Hindlimb muscle (tissue), 1 donor: ENCODE measurements at places on chromosomes 1 and 21. TPM values are rescaled to one million over a fixed set of nuclear protein-coding genes. Genes with fewer than 3 reads are reported as not detected.

DNA sequence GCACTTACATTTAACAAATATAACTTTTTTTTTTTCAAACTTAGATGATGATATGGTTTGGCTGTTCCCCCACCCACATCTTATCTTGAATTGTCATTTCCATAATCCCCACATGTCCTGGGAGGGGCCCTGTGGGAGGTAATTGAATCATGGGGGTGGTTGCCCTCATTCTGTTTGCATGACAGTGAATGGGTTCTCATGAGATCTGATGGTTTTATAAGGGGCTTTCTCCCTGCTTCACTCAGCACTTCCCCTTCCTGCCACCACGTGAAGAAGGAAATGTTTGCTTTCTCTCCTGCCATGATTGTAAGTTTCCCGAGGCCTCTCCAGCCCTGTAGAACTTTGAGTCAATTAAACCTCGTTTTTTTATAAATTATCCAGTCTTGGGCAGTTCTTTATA lies 432.6 kb downstream of the AMY1C start:
- no peak for DNase-seq

The TMEM39B gene
- 15.8 TPM for polyA plus RNA-seq

The EPHA8 gene
- not detected for polyA plus RNA-seq

The TNNI3K gene
- polyA plus RNA-seq, result 1.6 TPM

The ADGRL4 gene
- 19.2 TPM for polyA plus RNA-seq

DNA sequence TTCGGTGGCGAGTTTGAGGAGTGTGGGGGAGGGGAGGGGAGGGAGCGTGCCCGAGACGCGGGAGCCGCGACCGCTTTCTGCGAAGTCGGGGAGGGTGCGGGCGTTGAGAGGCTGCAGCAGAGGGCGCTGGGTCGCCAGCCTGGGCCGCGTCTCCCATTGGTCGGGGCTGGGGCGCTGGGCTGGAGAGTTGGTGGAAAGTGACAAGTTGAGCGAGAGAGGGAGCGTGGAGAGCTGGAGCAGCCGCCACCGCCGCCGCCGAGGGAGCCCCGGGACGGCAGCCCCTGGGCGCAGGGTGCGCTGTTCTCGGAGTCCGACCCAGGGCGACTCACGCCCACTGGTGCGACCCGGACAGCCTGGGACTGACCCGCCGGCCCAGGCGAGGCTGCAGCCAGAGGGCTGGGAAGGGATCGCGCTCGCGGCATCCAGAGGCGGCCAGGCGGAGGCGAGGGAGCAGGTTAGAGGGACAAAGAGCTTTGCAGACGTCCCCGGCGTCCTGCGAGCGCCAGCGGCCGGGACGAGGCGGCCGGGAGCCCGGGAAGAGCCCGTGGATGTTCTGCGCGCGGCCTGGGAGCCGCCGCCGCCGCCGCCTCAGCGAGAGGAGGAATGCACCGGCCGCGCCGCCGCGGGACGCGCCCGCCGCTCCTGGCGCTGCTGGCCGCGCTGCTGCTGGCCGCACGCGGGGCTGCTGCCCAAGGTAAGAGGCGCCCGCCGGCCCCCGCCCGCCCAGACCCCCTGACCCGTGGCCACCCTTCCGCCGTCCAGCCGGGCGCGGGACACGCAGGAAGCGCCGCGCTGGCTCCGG lies at the start of gene ROR1:
Gene ROR1 (plus strand): TSS at position 203 of the 802 bp plus-strand sequence.
- peak; percentile 87 for DNase-seq

- no peak for DNase-seq
Measured at GRCh38 chr1:89620664-89621063, 12.3 kb upstream of the LRRC8C start.

The GGPS1 gene
- 36.8 TPM for polyA plus RNA-seq

The OLIG2 gene
- not detected for polyA plus RNA-seq

DNA sequence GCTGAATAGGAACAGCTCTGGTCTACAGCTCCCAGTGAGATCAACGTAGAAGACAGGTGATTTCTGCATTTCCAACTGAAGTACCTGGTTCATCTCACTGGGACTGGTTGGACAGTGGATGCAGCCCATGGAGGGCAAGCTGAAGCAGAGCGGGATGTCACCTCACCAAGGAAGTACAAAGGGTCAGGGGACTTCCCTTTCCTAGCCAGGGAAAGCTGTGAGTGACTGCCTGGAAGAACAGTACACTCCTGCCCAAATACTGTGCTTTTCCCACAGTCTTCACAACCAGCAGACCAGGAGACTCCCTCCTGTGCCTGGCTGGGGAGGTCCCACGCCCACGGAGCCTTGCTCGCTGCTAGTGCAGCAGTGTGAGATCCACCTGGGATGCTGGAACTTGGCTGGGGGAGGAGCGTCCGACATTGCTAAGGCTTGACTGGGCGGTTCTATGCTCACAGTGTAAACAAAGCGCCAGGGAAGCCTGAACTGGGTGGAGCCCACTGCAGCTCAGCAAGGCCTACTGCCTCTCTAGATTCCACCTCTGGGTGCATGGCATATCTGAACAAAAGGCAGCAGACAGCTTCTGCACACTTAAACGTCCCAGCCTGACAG lies 14.7 kb downstream of the CR1L start:
- DNase-seq, result no peak

The URB2 gene
- polyA plus RNA-seq, result 5.8 TPM

DNA sequence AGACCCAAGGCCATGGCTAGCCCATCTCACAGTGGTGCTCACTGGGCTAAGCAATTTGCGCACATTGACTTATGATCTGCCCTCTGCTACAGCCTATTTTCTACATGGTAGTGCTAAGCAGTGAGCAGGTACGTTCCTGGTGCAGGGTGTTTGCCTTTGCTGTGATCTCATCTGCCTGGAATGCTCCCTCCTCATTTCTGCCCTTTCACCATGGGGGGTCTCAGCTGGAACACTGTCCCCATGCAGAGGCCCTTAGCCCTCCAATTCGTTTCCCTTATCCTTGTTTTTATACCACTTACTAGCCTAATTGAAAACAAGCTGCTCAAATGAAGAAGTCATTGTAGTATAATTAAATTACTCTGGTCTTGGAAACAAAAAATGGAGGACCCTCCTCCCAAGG lies 2.0 kb upstream of the B3GALT5 start:
- DNase-seq, result no peak

- DNase-seq, result no peak
Measured at GRCh38 chr21:15096146-15096545, 31.3 kb upstream of the NRIP1 start.

- DNase-seq, result no peak
Measured at GRCh38 chr1:48017716-48018115, 20.5 kb upstream of the TRABD2B start.

DNA sequence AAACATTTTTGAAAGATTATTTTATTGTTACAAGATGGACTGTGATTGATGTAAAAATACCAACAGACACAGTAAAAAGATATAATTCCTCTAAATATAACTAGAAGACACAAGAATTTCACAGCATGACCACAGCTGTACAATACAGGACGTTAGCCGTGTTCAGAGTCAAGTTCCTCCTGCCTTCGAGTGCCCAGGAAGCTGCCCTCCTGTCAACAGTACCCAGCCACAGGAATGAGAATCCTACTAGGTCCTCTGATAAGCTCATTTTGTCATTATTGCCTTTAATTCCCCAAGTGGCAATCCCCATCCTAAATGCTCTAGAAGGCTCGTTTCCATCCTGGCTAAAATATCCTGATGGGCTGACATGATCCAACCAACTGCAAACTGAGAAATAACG lies 16.4 kb upstream of the CAPN2 start:
- no peak for DNase-seq

GRCh38 chr21:34365809-34366208 lies 2.0 kb downstream of the KCNE2 start:
- DNase-seq, result no peak

DNA sequence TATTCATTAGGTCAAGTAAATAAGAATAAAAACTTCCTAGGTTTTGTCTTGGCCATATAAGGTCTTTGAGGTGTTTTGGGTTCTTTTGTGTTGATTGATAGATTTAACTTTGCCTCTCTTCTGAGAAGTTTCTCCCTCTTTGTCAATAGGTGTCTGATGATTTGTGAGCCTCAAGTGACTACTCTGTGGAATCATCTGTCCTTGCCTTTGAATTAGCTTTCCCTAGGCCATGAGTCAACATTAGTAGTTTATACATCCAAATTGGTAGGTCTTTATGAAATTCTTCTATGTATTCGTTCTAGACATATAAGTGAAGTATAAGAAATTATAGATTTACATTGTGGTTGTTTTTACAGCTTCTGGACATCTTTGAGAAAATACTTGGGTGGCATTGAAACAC lies 864.4 kb downstream of the USP25 start:
- no peak for DNase-seq

The NFASC gene
- 1.8 TPM for polyA plus RNA-seq

DNA sequence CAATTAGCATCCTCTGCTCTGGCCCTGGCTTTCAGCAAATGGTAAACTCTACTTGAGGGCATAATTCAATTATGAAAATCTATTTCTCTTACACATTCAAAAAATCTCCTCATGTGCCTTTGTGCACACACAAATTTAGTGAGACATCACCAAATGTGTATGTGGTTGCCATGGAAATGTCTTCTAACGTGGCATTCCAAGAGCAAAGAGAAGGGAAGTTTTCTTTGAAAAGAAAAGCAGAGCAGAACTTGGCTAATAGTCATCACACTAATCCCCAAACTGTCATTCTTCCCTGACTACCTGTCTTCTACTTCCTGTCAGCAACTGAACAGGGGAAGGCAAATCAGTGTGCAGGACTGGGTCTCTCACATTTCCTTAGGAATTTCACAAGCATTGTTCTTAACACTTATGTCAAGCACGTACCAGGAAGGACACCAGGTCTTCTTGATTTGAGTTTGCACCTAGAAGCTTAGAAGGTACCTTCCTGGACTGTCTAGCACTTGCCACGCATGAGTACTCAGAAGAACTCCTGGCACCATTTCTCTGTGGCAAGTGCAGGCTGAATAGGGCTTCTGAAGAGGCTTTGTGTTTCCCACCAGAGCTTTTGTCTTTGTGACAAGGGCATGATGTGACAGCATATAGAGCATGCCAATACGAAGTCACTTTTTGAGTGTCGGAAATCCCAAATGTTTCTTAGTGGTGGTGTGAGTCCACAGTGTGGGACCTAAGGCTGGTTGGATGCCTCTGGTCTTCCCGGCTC lies 32.3 kb downstream of the MAN1C1 start:
- no peak for DNase-seq

The TNFRSF9 gene
- polyA plus RNA-seq, result 0.12 TPM

DNA sequence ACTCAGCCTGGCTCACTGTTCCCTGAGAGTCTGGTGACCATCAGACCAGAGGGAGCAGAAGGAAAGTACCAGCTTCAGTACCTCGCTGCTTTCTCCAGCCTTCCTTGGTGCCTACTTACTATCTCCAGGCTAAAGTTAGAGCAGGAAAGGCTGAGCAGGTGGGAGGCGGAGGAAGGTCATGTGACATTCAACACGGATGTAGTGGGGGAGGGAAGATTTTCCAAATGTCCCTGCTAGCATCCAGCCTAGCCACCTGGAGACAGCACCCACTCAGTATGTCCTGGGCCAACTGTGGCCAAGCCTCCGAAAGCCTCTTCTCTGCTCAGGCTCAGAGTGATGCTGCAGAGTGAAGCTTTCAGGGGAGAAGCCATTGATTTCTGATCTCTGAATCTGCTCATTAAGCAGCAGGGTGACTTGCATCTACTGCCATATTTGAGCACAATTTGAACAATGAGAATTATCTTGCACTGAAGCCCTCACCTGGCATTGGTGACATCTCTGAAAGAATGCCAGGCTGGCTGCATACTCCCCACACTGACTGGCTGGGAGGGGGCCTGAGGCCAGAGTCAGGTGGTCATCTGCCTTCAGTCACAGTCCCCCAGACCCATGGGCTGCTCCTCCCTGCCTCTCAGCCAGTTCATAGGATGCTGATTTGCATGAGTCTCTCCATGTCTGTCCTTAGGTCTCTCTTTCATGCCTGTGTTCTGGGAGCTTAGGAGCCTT lies 86.2 kb downstream of the KCND3 start:
- DNase-seq, result no peak

- no peak for DNase-seq
Measured at GRCh38 chr21:35197191-35197590, 148.1 kb upstream of the RUNX1 start.

The ALX3 gene
- not detected for polyA plus RNA-seq

The FMO4 gene
- polyA plus RNA-seq, result 3.8 TPM

The CTBS gene
- polyA plus RNA-seq, result 5.8 TPM

The AJAP1 gene
- 0.92 TPM for polyA plus RNA-seq

DNA sequence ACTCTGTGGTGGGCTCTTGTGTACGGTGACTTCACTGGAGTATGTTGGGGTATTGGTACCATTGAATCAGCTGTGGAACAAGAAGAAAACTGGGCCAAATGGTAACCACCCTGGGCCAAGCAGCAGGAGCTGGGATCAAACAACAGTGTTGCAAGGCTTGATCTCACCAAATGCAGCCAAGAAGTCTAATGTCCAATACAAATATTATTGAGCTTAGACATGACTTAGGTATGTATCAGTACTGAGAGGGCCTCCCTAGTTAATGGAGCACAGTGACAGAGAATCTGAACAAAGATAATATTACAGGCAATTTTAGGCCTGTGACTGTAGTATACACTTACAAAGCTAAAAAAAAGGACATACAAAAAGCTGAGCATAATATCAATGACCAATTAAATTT lies 604.8 kb downstream of the PLA2G4A start:
- no peak for DNase-seq

- peak; percentile 79 for DNase-seq
Measured at GRCh38 chr1:29122682-29123052, 1.0 kb downstream of the TMEM200B start.

The LCE1A gene
- not detected for polyA plus RNA-seq

The SLC30A2 gene
- polyA plus RNA-seq, result 0.97 TPM

- DNase-seq, result no peak
Measured at GRCh38 chr1:18919956-18920355, 17.6 kb upstream of the ALDH4A1 start.

- DNase-seq, result no peak
Measured at GRCh38 chr1:13674377-13674776, 25.6 kb upstream of the PRDM2 start.

GRCh38 chr1:100433563-100433962 lies 81.3 kb downstream of the CDC14A start:
- no peak for DNase-seq

GRCh38 chr21:43585924-43586413 lies 73.3 kb downstream of the HSF2BP start:
- no peak for DNase-seq

The GSTM1 gene
- polyA plus RNA-seq, result 50.6 TPM

The KLHL17 gene
- polyA plus RNA-seq, result 6.0 TPM

The SLAMF9 gene
- polyA plus RNA-seq, result not detected
